Activated CD8-positive, alpha-beta memory T cell treated with anti-CD3 and anti-CD28 coated beads for 1 hour (primary cell): ENCODE measurements at places on chromosomes 4 and X.

- DNase-seq = no peak
Observed at GRCh38 chr4:48216563-48216962, 53.1 kb downstream of the TEC start.

- DNase-seq = no peak
Observed at GRCh38 chrX:66728818-66729271, 90.0 kb upstream of the EDA2R start.

DNA sequence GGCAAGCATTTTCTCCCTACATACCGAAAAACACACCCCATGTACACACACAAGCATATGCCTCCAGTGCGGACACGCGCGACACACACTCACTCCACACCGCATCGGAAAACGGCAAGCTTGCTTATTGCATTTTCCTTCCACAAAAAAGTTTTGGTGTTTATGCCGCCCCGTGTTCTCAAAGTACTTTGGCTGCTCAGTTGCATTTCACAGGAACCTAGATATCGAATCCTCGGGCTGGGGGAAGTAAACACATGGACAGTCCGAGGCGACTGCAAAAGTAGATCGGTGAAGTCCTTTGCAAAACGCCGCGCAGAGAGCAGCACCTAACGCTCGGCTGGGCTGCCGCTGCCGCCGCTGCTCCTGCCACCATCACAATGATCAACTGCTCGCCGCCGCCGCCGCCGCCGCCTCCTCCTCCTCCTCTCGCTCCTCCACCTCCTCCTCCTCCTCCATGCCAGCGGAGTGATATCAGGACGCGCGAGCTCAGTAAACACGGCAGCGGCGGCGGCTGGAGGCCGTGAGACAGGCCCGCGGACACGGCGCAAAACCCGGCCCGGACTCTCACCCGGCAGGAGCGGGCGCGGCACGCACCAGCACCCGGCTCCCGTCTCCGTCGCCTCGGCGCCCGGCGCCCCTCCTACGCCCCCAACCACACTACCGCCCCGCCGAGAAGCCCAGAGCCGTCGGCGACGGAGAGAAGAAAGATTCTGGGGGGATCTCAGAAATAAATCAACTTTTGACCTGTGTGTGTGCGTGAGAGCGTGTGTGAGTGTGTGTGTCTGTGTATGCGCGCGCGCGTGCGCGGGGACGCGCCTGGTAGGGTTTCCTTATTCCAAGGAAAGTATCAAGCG lies at the start of gene MAML3:
Gene MAML3 (minus strand): TSS at position 467 of the 854 bp plus-strand sequence. CDS start 857 bp downstream, outside the sequence.
- DNase-seq = peak; percentile 61

DNA sequence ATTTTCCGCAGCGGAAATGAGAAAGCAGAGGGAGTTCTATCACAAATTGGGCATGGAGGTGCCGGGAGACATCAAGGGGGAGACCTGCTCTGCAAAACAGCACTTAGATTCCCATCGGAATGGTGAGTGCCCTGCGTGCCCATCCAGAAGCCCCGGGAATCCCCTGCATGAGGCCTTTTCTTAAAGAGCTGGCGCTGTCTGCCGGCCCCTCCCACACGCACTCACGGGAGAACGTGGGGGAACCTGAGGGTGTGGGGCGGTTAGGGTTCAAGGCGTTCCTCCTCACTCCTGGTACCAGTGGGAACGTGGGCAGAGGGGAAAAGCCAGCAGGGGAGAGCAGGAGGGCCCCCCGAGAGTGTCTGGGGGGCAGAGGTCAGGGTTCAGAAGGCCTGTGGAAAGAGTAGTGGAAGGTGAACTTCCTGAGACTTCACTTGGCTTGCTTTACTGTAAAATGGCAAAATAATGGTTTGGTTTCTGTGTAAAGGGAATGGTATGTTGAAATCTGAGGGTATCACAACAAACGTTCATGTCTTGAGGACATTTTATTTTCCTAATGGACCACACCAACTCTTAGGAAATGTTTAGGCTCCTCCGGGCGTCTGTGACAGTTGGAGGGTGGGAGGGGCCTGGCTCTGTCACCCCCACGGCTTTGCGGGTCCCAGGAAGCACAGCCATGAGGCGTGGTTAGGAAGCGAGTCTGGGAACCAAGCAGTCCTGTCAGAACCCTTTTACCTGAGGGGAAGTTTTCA lies 38.0 kb downstream of the PCGF3 start:
- no peak for DNase-seq

- DNase-seq = no peak
Observed at GRCh38 chr4:137470806-137471205, 61.5 kb downstream of the PCDH18 start.

- DNase-seq = no peak
Observed at GRCh38 chr4:173039617-173040577, 128.7 kb upstream of the GALNT7 start.

GRCh38 chr4:25938787-25939186 lies 24.8 kb downstream of the SMIM20 start:
- no peak for DNase-seq
